ENCODE measurements at places on chromosomes 4 and X.

- H3K4me1 ChIP-seq = no peaks in the 10 kb centered on the region
- H3K27ac ChIP-seq = no peak overlapping the region
- no peak for DNase-seq
- H3K4me3 ChIP-seq = no peak overlapping the region
- no peaks in the 10 kb centered on the region for H3K27me3 ChIP-seq
These were observed 181.7 kb downstream of the ADGRA3 start for GRCh38 chr4:22334155-22334554.

- no peaks in the 10 kb centered on the region for H3K27me3 ChIP-seq
- DNase-seq = no peak
- H3K4me3 ChIP-seq = no peak overlapping the region
- H3K27ac ChIP-seq = no peak overlapping the region
- no peaks in the 10 kb centered on the region for H3K36me3 ChIP-seq
These were observed 13.9 kb upstream of the MAD2L1 start for GRCh38 chr4:120080533-120080932.

DNA sequence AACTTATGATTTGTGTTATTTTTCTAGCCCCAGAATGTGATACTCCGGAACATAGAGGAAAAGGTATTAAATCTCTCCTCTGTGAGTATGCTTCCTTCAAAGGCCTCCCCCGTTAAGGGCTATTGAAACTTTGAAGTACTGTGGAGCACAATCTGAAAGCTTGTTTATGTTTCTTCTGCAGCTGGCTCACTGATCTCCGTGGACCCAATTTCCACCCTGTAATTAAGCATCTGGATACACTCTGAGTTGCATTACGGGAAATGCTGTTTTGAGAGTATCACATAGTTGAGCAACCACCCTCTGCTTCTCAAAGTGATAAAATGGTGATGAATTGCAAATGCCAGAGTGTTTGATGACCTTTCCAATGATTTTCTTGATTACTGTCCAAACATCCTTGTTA is 296.8 kb upstream of the PABPC5 start:
- H3K4me1 ChIP-seq = peaks cover 7% of the 10 kb centered on the region
- H3K27ac ChIP-seq = no peak overlapping the region
- no peak overlapping the region for H3K4me3 ChIP-seq
- DNase-seq = no peak
- H3K27me3 ChIP-seq = no peaks in the 10 kb centered on the region
- no peaks in the 10 kb centered on the region for H3K36me3 ChIP-seq

- no peak for DNase-seq
- H3K27ac ChIP-seq = no peak overlapping the region
- H3K4me1 ChIP-seq = no peaks in the 10 kb centered on the region
- H3K4me3 ChIP-seq = no peak overlapping the region
These were observed 25.0 kb upstream of the SHROOM4 start for GRCh38 chrX:50838820-50839600.

- no peak overlapping the region for H3K27ac ChIP-seq
- no peaks in the 10 kb centered on the region for H3K4me1 ChIP-seq
- no peaks in the 10 kb centered on the region for H3K27me3 ChIP-seq
- no peaks in the 10 kb centered on the region for H3K36me3 ChIP-seq
These were observed 526.0 kb downstream of the CFAP47 start for GRCh38 chrX:36445566-36445965.

DNA sequence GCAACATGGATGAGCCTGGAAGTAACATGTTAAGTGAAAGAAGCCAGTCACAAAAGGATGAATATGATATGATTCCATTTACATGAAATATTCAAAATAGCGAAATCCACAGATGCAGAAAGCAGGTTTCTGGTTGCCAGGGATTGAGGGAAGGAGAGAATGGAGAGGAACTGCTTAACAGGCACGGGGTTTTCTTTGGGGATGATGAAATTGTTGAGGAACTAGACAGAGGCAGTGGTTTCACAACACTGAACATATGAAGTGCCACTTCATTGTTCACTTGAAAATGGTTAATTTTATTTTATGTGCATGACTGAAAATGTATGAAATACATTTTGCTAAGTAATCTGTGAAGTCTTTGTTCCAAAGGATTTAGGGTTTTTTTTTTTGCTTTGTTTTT is 182.5 kb upstream of the TBL1X start:
- H3K36me3 ChIP-seq = no peaks in the 10 kb centered on the region
- H3K27ac ChIP-seq = no peak overlapping the region
- DNase-seq = no peak
- H3K4me1 ChIP-seq = no peaks in the 10 kb centered on the region
- H3K4me3 ChIP-seq = no peak overlapping the region
- H3K27me3 ChIP-seq = no peaks in the 10 kb centered on the region

DNA sequence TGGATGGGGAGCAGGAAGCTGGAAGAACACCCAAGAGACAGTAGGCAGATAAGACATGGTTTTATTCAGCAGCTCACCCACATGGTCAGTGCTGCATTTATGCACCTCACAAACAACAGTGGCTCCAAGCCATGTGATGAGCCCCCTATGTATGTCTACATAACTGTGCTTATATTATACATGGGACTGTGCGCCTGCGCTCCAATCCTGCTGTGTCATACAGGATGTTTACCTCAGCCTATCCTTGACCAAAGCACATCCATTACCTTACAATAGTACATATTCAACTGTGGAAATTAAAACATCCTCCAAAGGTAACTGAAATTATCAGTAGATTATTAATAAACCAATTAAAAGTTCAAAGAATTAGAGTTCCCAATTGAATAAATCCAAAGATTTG is 44.1 kb upstream of the SGMS2 start:
- peaks cover 3% of the 10 kb centered on the region for H3K27me3 ChIP-seq
- no peaks in the 10 kb centered on the region for H3K4me1 ChIP-seq
- H3K4me3 ChIP-seq = no peak overlapping the region

DNA sequence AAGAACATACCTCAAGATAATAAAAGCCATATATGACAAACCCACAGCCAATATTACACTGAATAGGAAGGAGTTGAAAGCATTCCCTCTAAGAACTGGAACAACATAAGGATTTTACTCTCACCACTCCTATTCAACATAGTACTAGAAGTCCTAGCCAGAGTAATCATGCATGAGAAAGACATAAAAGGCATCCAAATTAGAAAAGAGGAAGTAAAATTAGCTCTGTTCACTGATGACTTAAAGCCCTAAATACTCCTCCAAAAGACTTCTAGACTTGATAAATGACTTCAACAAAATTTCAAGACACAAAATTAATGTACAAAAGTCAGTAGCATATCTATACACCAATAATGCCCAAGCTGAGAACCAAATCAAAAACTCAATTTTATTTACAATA is 235.7 kb downstream of the NKX6-1 start:
- no peak for DNase-seq
- no peak overlapping the region for H3K4me3 ChIP-seq
- no peaks in the 10 kb centered on the region for H3K4me1 ChIP-seq
